ENCODE measurements at places on chromosomes 4 and X. TPM values are rescaled to one million over a fixed set of nuclear protein-coding genes. Genes with fewer than 3 reads are reported as not detected.

The SPOCK3 gene
- not detected for polyA plus RNA-seq

The TET2 gene
- 3.0 TPM for polyA plus RNA-seq

The FAM120C gene
- polyA plus RNA-seq, result 0.54 TPM

The KIAA1210 gene
- not detected for polyA plus RNA-seq

The FGD1 gene
- 0.89 TPM for polyA plus RNA-seq

The NSUN7 gene
- polyA plus RNA-seq, result 21.7 TPM

The PRRG3 gene
- not detected for polyA plus RNA-seq

The TRIM2 gene
- polyA plus RNA-seq, result 22.7 TPM

The CPLX1 gene
- 2.6 TPM for polyA plus RNA-seq

The FOXR2 gene
- polyA plus RNA-seq, result 0.56 TPM

The TLR3 gene
- 2.7 TPM for polyA plus RNA-seq

The ASB5 gene
- polyA plus RNA-seq, result 0.81 TPM
